ENCODE measurements at places on chromosomes 7 and 10. TPM values are rescaled to one million over a fixed set of nuclear protein-coding genes. Genes with fewer than 3 reads are reported as not detected.

Gene LFNG
- polyA plus RNA-seq, result 2.0 TPM

Gene CREM
- 89.1 TPM for polyA plus RNA-seq

Gene SEC23IP
- 14.0 TPM for polyA plus RNA-seq

Gene PLEKHS1
- polyA plus RNA-seq, result 0.04 TPM

Gene GRM3
- not detected for polyA plus RNA-seq

Gene NUTM2D
- 4.0 TPM for polyA plus RNA-seq

Gene SPDYE16
- 0.13 TPM for polyA plus RNA-seq

All from psoas muscle (tissue), 8 donors.